ENCODE measurements at places on chromosomes 5 and 9. TPM values are rescaled to one million over a fixed set of nuclear protein-coding genes. Genes with fewer than 3 reads are reported as not detected.

GRCh38 chr5:64180661-64181343 lies 15.2 kb downstream of the RNF180 start:
- peak; percentile 7 for DNase-seq

DNA sequence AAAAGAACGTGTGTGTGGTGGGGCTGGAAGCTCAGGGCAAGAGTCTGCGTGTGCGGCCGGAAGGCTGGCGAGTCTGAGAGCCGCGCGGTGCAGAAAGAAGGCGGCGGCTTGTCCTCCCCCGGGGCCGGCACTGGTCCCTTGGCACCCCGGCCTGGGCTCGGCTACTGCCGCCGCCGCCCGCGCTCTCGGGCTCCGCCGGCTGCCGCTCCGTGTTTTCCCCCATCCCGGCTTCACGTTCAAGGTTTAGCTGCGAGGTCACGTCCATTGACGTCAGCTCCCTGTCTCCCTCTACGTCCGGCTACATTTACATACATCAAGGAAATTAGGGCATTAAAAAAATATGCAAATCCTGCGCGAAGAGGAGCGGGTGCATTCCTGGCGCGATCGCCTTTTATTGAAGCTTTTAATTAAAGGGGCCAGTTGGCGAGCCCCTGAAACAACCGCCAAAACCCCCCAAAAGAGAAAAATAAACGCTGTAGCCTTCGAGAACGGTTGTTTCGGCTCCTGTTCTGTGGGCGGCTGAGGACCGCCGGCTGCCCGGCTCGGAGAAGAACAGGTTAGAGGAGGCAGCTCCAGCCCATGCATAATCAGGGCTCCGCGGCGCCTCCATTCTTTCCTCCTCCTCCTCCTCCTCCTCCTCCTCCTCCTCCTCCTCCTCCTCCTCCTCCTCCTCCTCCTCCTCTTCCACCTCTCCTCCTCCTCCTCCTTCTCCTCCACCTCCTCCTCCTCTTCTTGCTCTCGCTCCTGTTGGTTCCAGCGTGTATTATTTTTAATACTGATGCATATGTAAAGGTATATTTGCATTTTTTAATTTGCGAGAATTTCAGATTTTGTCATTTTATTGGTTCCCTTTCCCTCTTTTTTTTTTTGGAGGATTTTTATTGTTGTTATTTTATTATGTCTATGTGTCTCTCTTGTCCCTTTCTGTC lies 207.0 kb downstream of the MEF2C start:
- peak; percentile 92 for DNase-seq

- DNase-seq: peak; percentile 26
Measured at GRCh38 chr9:37037503-37038301, 3.6 kb upstream of the PAX5 start.

DNA sequence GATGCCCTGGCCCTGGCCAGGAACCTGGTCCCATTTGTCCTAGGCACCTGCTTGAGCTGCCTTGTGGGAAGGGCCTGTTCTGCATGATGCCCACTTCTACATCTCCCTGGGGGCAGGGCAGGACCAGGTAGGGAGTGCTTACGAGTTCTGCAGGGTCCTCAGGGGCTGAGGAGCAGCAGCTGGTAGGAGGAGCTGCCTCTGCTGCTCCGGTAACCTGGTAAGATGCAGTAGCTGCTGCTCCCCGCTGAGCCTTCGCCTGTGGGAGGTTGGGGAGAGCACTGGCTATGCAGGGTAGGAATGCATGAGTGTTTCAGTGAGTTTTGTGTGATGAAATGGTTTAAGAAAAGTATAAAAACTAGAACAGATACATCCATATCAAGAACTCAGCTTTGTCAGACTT lies 13.6 kb downstream of the LRRC8A start:
- no peak for DNase-seq

- no peak for DNase-seq
Measured at GRCh38 chr5:64628901-64629300, 61.4 kb upstream of the SHISAL2B start.

DNA sequence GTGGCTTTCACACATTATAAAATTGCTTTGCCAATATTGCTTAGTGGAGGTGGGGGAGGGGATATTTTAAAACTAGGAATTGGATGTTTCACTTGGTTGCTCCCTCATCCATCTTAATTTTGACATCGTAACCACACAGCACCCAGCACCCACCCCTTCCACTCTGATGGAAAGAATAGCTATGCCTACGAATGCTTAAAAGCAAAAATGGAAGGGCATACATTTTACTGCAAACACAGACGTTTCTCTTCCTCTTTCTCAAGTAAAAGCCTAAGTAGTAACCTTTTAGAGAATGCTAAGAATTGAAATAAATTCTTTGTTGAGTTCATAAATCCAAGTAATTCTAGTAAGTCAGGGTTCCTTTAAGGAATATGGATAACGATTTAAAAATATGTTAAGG lies 69.9 kb downstream of the JAKMIP2 start:
- DNase-seq: no peak

- no peak for DNase-seq
Measured at GRCh38 chr9:136082496-136083361, 12.4 kb downstream of the NACC2 start.

GRCh38 chr5:116242343-116242742 lies 157.5 kb downstream of the COMMD10 start:
- DNase-seq: no peak

- peak; percentile 17 for DNase-seq
Measured at GRCh38 chr9:107782381-107782780, 292.8 kb upstream of the KLF4 start.

GRCh38 chr9:135281791-135282737 lies 194.6 kb downstream of the OLFM1 start:
- peak; percentile 38 for DNase-seq

GRCh38 chr5:175290379-175290778 lies 153.6 kb downstream of the DRD1 start:
- no peak for DNase-seq

- DNase-seq: no peak
Measured at GRCh38 chr5:107088907-107089306, 581.8 kb downstream of the EFNA5 start.

DNA sequence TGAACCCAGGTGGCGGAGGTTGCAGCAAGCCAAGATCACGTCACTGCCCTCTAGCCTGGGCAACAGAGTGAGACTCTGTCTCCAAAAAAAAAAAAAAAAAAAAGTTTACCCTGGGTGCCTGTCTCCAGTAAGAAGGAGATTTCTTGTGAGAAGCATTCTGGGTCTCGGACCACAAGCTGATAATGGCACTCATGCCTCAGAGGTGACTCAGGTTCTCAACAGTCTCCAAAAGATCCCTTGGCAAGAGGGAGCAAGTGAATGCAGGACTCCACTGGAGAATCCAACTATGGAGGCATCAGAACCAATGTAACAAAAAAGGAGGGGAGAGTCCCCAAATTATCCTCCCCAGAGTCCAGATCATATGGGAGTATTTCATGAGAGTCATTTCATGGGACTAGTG lies 106.0 kb upstream of the LRRTM2 start:
- DNase-seq: peak; percentile 92

DNA sequence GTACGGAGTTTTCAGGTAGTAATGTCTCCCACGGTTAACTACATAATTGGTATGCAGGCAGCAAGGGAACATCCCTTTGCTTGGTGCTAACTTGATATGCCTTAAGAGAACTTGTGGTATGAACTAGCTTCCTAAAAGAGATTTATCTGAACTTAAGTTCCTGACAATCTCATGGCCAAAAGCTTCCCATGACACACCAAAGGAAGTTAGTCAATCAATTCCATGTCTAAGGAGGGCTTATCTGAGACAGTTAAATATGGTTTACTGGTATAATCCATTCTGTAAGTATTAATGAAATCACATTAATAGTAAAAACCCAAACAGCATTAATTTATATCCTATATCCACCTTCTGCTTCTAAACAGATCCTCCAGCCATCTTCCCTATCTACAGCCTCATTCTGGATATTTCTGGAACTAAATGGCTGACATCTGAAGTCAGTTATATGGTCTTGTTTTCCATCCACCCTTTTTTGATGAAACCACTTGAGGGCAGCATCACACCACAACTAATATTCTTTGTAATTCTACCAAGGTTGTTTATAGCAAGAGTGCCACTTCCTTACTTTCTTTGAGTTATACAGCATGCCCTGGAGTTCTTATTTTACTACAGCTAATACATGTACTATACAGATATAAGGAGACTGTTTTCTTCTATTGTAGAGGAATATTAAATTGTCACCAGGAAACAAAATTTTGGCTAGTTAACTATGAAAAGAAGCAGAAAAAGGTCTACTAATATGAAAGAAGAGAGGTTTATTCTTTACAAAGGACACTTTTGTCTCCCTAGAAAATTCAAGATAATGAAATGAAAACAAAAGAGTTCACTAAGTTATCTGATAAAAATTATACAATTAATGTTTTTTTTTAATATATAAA lies 34.7 kb downstream of the SHOC1 start:
- peak; percentile 84 for DNase-seq

- DNase-seq: no peak
Measured at GRCh38 chr5:36385495-36385894, 83.8 kb upstream of the RANBP3L start.

DNA sequence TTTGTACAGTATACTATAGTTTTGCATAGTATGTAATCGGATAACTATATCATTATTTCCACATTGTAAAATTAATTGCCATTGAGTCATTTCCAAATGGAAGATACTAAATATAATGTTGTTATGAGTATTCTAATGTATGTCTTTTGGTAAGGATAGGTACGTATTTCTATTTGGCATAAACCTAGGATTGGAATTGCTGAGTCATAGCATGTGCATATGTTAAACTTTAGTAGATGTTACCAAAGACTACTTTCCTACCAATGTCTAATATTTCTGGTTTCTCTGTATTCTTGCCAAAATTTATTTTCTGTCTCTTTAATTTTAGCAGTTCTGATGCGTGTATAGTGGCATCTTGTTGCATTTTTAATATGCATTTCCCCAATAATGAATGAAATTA lies 825.1 kb upstream of the ARRDC3 start:
- no peak for DNase-seq

GRCh38 chr9:105901514-105902109 lies 207.3 kb downstream of the TMEM38B start:
- DNase-seq: peak; percentile 22

- DNase-seq: peak; percentile 45
Measured at GRCh38 chr5:137265457-137265856, 233.7 kb downstream of the SPOCK1 start.

GRCh38 chr9:83062651-83063527 lies at the start of gene RASEF:
Gene RASEF (minus strand): TSS chr9:83063142. CDS start chr9:83062867, 275 bp downstream.
- DNase-seq: peak; percentile 55

- peak; percentile 25 for DNase-seq
Measured at GRCh38 chr5:157253547-157253946, 12.4 kb upstream of the CYFIP2 start.

DNA sequence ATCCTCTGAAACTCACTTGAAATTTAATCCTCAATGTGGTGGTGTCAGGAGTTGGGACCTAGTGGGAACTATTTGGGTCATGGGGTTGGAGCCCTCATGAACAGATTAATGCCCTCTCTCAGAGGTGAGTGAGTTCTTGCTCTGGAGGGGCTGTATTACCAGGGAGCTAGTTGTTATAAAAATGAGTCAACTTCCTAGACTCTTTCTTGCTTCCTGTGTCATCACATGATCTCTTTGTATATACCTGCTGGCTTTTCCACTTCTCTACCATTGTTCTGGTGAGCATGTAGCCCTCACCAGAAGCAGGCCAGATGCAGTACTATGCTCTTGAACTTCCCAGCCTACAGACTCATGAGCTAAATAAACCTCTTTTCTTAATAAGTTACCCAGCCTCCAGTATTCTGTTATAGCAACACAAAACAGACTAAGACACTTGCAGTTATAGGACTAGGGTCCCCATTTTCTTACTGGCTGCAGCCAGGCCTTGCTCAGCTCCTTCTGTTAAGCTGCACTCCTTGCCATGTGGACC lies 127.5 kb downstream of the SUSD1 start:
- DNase-seq: peak; percentile 62

DNA sequence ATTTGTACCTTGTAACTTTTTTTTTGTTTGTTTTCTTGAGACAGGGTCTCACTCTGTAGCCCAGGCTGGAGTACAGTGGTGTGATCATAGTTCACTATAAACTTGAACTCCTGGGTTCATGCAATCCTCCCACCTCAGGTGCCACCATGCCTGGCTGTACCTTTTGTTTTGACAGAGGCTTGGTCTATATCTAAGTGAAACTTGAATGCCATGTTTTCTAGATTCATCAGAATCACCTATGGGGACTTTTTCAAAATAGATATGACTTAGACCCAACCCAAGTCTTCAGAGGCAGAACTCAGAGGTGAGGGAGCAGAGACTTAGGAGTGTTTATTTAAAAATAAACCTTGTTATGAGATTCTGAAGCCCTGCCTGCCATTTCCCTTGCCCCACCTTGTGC lies 128.4 kb downstream of the PTTG1 start:
- no peak for DNase-seq

DNA sequence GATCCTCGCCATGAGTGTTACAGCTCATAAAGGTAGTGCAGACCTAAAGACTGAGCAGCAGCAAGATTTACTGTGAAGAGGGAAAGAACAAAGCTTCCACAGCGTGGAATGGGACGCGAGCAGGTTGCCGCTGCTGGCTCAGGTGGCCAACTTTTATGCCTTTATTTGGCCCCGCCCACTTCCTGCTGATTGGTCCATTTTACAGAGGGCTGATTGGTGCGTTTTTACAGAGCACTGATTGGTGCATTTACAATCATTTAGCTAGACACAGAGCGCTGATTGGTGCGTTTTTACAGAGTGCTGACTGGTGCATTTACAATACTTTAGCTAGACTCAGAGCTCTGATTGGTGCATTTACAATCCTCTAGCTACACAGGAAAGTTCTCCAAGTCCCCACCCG lies 13.9 kb downstream of the PLK2 start:
- DNase-seq: no peak

The TAF1L gene
- total RNA-seq: 0.02 TPM

The MYOZ3 gene
- total RNA-seq: 0.34 TPM

The PDZD2 gene
- 7.1 TPM for total RNA-seq

The SPATA31A3 gene
- total RNA-seq: not detected

The FBN2 gene
- 0.37 TPM for total RNA-seq

The PLAC8L1 gene
- total RNA-seq: not detected

The MCIDAS gene
- total RNA-seq: not detected

The SIT1 gene
- total RNA-seq: not detected

The IFNA2 gene
- not detected for total RNA-seq

The ASPN gene
- total RNA-seq: 0.07 TPM

The ECPAS gene
- 49.6 TPM for total RNA-seq

The CER1 gene
- total RNA-seq: not detected

The SLC34A1 gene
- 0.02 TPM for total RNA-seq

The AHRR gene
- total RNA-seq: 49.1 TPM

The PCDHGA5 gene
- 0.02 TPM for total RNA-seq

The MYMK gene
- not detected for total RNA-seq
